ENCODE measurements at places on chromosomes 4 and X. TPM values are rescaled to one million over a fixed set of nuclear protein-coding genes. Genes with fewer than 3 reads are reported as not detected.

CT45A2 gene
- not detected for polyA plus RNA-seq

XAGE1A gene
- polyA plus RNA-seq: not detected

DNA sequence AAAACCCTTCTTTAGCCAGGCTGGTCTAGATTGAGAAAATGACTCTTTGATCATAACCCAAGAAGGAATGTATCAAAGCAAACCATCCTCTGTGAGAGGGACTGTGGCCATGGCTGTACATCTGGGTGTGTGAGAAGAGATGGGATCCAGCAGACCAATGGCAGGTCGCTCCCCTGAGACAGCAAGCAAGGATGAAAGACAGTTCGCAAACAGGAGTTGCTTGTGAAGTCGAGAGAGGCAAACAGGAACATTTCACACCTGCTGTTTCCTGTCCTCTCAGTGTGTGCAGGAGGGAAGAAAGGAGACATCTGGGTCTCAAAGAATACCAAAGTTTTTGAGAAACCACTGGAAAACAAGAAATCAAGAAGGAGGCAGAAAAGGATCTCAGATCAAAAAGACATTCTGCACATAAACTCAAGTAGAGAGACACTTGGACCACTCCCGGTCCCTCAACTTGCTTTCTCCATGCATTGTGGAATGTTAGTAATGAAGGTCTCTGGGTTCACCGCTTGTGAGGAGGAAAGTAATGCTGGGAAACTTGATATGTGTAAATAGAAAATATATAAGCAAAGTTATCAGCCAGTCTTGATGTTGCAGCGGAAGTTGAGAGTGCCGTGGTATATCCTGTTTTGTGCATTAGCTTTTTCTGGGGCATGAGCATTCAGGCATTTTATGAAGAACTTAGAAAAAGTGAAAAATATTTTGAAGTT is 327.5 kb downstream of the BMPR1B start:
- no peak for DNase-seq

- DNase-seq: no peak
Measured at GRCh38 chr4:14906805-14907204, 95.5 kb upstream of the CPEB2 start.

DNA sequence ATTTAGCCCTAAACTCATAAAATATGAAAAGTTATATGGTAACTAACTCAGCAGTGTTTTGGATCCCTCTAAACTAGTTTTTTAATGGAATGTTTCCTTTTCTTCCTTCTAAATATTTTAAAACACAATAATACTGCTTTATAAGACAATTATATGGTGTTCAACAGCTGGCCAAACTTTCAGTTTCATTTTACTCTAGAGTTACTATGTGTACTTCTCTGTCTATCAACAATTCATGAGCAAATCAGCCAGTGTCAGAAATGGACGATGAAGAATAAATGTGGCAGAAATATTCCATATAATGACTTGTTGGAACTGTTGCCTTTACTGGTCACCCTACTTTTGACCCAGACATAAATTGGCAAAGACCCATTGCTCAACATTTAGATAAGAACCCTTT is 64.8 kb upstream of the CXXC4 start:
- DNase-seq: no peak

DNA sequence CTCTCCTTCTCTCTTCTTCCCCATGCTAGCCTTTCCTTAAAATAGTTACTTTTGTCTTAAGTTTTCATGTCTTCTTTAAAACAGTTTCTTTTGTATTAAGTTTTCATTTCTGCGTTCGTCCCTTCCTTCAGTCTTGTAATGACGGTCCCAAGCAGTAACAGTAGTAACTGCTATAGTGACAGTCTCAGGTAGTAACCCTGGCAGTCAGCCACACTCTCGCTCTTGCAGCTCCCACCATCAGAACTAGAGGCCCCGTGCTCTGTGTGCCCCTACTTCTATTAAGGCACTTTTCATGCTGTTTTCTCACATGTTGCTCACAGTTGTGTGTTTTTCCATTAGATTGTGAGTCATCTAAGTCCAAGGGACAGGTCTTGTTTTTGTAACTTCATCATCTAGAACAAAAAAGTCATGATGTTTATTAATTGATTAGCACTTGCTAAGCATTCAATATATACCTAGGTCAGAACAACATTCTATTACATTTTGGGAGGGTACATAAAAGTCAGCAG is 49.3 kb downstream of the C4orf33 start:
- no peak for DNase-seq

ATP2B3 gene
- polyA plus RNA-seq: not detected

GRCh38 chrX:153772316-153773217 is 8.3 kb upstream of the SRPK3 start:
- DNase-seq: no peak

- DNase-seq: no peak
Measured at GRCh38 chrX:153603131-153603656, 4.3 kb upstream of the CCNQ start.

PAGE2 gene
- not detected for polyA plus RNA-seq
